ENCODE measurements at places on chromosomes 3 and 15.

GRCh38 chr3:100526613-100527346 lies 34.4 kb downstream of the TMEM45A start:
- no peak for DNase-seq

GRCh38 chr3:138933981-138934691 lies 12.8 kb downstream of the FOXL2 start:
- DNase-seq: no peak

DNA sequence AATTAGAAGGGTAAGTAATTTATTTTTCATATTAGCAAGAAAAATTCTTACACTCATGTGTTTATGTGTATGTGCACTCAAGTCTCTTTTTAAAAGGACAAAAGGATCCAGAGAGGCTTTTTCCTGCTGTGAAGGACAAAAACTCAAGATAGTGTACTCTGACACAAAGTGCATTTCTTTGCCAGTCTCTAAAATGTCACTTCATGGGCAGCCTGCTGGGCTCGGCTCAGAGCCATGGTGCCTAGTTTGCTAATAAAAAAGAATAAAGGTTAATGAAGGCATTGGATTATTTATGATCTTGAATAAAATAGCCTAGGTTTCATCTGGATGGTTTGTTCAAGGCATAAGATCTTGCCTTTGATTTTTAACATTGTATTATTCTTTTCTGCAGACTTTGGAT lies 989.0 kb downstream of the TBL1XR1 start:
- DNase-seq: no peak

DNA sequence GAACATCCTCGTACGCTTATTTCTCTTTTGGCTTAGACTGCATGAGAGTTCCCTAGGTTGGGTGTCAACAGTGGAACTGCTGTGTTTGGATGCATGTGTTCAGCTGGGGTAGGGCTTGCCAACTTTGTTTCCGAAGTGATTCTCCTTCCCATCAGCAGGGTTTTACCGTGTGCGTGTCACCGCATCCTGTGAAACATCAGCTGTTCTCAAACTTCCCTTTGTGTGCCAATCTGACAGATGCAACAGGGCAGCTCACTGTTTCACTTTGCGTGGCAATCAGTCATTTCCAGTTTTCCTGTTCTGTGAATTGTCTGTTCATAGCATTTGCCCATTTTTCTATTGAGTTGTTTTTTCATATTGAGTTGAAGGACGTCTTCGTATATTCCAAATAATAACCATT lies 218.8 kb downstream of the VPS13C start:
- DNase-seq: no peak

GRCh38 chr3:65939801-65940246 lies 98.9 kb downstream of the MAGI1 start:
- DNase-seq: no peak
